Kidney epithelial cell (primary cell): ENCODE measurements at places on chromosomes 12 and 14. TPM values are rescaled to one million over a fixed set of nuclear protein-coding genes. Genes with fewer than 3 reads are reported as not detected.

Gene TMCC3
- total RNA-seq: 22.8 and 24.1 TPM in 2 replicates

Gene KRT83
- total RNA-seq: not detected in 2 replicates

Gene RNFT2
- total RNA-seq: 8.4 and 16.3 TPM in 2 replicates

- no peak for DNase-seq
Observed at GRCh38 chr14:94051115-94051514, 25.0 kb downstream of the OTUB2 start.

Gene TSPAN11
- total RNA-seq: 4.7 and 5.2 TPM in 2 replicates

DNA sequence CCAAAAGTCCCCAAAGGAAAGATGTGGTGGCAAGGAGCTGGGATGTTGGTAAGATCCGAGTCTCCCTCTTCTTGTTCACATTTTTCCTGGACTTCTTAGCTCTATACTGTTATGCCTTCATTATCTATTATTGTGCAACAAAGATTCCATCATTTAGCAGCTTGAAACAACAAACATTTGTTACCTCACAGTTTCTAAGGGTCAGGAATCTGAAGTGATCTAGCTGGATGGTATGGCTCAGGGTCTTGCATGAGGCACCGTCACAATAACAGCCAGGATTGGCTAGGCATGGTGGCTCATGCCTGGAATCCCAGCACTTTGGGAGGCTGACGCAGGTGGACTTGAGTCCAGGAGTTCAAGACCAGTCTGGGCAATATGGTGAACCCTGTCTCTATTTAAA lies 51.1 kb upstream of the KRAS start:
- no peak for DNase-seq
